Pancreas (tissue), 10 donors: ENCODE measurements at places on chromosomes 4 and X.

DNA sequence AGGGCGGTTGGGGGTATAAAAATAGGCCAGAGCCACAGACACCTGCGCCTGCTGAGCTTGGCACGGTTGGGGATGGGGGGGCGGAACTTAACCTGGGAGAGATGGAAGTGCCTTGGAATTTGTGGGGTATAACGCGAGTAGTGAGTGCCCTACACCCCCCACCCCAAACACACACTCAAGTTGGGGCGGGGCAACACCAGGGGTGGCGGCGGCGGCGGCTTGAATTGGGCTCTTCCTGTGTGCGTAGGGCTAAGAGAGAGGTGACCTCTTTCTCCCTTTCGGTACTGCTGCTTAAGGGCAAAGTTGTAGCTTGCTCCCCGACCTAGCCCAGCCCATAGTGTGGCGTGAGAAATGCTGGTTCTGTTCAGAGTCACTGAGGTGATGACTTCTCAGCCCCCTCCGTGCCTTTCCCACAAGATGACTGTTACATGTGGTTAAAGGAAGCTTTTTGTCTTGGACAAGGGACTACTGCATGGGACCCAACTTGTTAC, 839 bp downstream of the STK26 start:
- no peaks in the 10 kb centered on the region for H3K36me3 ChIP-seq
- H3K27ac ChIP-seq = peak overlapping the region; percentile 66
- no peaks in the 10 kb centered on the region for H3K27me3 ChIP-seq
- DNase-seq = no peak
- peak overlapping the region; percentile 27 for H3K4me3 ChIP-seq

DNA sequence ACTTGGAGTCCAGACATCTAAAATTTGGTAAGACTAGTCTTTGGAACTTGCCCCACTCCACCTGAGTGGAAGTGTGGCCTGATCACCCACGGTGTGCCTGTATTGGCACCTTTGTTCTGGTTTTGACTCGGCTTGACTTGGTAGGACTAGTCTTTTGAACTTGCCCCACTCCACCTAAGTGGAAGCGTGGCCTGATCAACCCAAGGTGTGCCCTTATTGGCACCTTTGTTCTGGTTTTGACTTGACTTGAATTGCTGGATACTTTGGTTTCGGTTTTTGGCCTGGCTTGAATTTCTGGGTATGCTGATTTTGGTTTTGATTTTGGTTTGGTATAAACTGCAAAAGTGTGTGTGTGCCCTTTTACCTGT, 44.7 kb upstream of the UGT2B7 start:
- no peaks in the 10 kb centered on the region for H3K27me3 ChIP-seq
- H3K27ac ChIP-seq = peak overlapping the region; percentile 26
- no peak overlapping the region for H3K4me3 ChIP-seq
- no peak for DNase-seq

GRCh38 chr4:47525154-47525819, 40.2 kb downstream of the ATP10D start:
- H3K27me3 ChIP-seq = no peaks in the 10 kb centered on the region
- H3K27ac ChIP-seq = no peak overlapping the region
- no peaks in the 10 kb centered on the region for H3K36me3 ChIP-seq
- no peaks in the 10 kb centered on the region for H3K4me1 ChIP-seq

DNA sequence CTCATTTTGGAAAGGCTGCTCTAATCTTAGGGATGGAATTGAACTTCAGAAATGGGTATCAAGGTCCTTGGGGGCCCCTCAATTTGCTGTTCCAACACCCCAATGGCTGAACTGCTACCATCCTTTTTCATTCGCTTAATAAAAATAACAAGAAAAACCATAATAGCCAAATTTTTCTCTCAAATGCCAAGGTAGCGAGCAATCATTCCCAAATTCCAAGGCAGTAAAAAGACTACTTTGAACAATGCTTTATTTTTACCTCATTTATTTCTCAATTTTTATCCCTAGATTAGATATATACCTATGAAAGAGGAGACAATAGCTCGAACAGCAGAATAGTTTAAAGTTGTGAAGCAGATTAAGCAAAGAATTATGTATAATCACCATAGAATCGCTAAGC, 323.4 kb upstream of the SLC7A11 start:
- H3K27me3 ChIP-seq = no peaks in the 10 kb centered on the region
- no peak for DNase-seq
- H3K36me3 ChIP-seq = no peaks in the 10 kb centered on the region
- H3K4me1 ChIP-seq = no peaks in the 10 kb centered on the region

DNA sequence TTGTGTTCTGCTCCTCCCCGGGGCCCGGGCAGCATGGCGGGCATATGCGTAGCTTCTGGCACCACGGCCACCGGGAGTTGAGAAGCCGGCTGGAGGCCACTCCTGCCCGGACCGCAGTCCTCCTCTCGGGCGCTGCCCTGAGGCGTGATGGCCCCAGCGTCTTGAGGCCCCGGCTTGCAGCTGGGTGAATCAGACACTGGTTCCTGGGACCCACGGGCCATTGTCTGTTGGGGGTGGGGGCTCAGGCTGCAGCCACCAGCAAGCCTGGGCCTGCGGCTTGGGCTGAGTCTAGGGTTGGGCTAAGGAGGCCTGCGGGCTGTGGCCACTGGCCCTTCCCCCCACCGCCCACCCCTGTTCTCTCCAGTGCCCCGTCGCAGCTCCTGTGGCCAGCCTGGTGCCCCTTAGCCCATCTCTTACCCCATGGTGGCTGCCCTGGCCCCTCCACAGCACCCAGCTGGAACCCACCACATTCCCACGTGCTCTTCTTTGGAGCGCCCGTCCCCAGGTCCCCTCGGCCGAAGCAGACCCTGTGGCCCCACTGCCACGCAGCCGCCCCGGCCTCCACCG, 6.7 kb upstream of the UVSSA start:
- no peaks in the 10 kb centered on the region for H3K4me1 ChIP-seq
- no peaks in the 10 kb centered on the region for H3K36me3 ChIP-seq
- H3K27me3 ChIP-seq = no peaks in the 10 kb centered on the region

DNA sequence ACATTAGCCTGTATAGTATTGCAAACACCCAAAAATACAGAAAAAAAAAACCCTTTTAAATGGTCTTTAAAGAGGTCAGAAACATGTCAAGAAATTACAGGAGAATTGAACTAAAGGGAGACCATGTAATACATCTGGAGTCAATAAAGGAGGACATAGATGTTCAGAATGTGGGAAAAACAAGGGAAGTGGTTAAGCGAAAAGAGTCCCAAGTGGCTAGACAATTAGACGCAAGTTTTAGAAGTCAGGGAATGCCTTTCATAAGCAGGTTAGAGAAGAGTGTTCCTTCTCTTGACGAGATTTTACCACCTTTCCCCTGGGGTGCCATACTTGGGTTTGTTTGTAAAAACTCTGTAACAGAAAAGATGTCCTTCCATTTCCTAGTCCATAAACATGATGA, 7.8 kb downstream of the LNX1 start:
- H3K36me3 ChIP-seq = no peaks in the 10 kb centered on the region
- no peak for DNase-seq
- no peak overlapping the region for H3K27ac ChIP-seq
- no peaks in the 10 kb centered on the region for H3K27me3 ChIP-seq

- no peaks in the 10 kb centered on the region for H3K27me3 ChIP-seq
- H3K27ac ChIP-seq = no peak overlapping the region
- H3K36me3 ChIP-seq = no peaks in the 10 kb centered on the region
These were observed 841.7 kb upstream of the POU3F4 start for GRCh38 chrX:82666355-82666754.

GRCh38 chr4:143654571-143654970, 45.9 kb downstream of the FREM3 start:
- H3K36me3 ChIP-seq = no peaks in the 10 kb centered on the region
- no peaks in the 10 kb centered on the region for H3K4me1 ChIP-seq
- H3K4me3 ChIP-seq = no peak overlapping the region
- no peak overlapping the region for H3K27ac ChIP-seq
- DNase-seq = no peak

- H3K4me1 ChIP-seq = no peaks in the 10 kb centered on the region
- H3K36me3 ChIP-seq = no peaks in the 10 kb centered on the region
- H3K27ac ChIP-seq = no peak overlapping the region
These were observed 2528.4 kb downstream of the ARAP2 start for GRCh38 chr4:33715841-33716395.

DNA sequence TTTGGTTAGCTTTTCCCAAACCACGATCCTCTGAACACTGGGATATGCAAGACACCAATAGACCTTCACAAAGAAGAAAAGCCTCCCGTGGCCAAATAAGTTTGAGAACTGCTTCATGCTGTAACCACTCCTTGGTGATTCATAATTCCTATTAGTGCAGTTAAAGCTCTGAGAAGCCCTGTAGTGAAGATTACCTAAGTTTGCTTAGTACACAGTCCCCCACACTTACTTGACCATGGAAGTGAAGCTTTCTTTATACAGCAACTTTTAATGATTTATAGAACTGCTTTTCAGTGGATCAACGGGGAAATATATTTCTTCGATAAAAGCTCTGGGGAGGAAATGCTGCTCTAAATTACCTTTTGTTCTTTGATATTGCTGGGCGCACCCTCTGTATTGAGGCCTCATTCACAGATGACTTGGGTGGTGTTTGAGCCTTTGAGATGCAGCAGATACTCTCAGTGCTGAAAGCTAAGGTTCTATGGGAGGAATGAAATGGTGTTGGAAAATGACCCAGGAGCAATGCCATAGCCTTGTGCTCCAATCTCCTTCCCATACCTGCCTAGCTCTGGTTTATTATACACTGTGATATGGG, 67.4 kb downstream of the CBLL2 start:
- H3K27me3 ChIP-seq = no peaks in the 10 kb centered on the region
- H3K4me3 ChIP-seq = no peak overlapping the region
- no peak for DNase-seq
- H3K36me3 ChIP-seq = no peaks in the 10 kb centered on the region
- H3K27ac ChIP-seq = no peak overlapping the region

GRCh38 chr4:63049278-63049677, 1360.0 kb downstream of the TECRL start:
- no peak overlapping the region for H3K4me3 ChIP-seq
- H3K27ac ChIP-seq = no peak overlapping the region
- no peak for DNase-seq
- no peaks in the 10 kb centered on the region for H3K4me1 ChIP-seq
- H3K36me3 ChIP-seq = no peaks in the 10 kb centered on the region
- no peaks in the 10 kb centered on the region for H3K27me3 ChIP-seq

GRCh38 chr4:28868841-28869240, 1851.3 kb upstream of the PCDH7 start:
- H3K4me1 ChIP-seq = no peaks in the 10 kb centered on the region
- H3K4me3 ChIP-seq = no peak overlapping the region
- no peak for DNase-seq
- no peaks in the 10 kb centered on the region for H3K36me3 ChIP-seq

GRCh38 chr4:95472534-95472933, 76.2 kb downstream of the UNC5C start:
- no peaks in the 10 kb centered on the region for H3K27me3 ChIP-seq
- no peaks in the 10 kb centered on the region for H3K4me1 ChIP-seq
- H3K4me3 ChIP-seq = no peak overlapping the region
- DNase-seq = no peak

DNA sequence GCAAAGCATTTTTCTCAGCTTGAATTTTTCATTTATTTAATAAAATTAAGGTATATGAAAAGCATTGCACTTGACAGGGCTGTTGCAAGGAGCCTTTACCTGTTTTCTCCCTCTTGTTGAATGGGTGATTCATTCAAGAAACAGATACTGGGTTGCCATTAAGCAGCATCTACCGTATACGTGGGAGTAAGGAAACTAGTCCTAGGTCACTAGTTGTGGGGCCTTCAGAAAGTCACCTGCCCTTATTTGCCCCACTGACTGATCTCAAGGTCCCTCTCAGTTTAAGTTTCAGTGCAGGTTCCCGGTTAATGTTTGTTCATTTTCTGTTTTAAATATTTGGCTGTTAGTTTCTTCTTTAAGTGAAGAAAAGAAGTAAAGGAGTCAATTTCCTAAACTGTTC, 34.0 kb downstream of the LHFPL1 start:
- no peaks in the 10 kb centered on the region for H3K4me1 ChIP-seq
- peaks cover 5% of the 10 kb centered on the region for H3K27me3 ChIP-seq
- no peak overlapping the region for H3K27ac ChIP-seq
- no peak for DNase-seq
- no peak overlapping the region for H3K4me3 ChIP-seq

DNA sequence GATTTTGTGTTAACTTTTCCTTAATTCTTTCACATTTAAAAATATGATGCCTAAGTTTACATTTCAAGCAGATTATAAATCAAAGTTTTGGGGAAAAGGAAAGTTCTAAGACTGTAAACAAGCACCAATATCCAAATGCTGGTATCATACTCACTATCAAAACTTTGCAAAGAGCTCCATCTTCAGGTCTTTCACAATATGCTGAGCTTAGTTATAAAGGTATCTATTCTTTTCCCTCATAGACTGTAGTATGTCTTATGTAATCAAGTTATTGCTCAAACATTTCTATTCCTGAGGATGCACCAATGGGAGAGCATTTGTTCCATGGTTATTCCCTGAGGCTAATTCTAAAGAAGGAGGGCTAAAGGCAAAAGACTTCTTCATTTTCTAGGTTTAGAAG, 207.9 kb upstream of the FAM241A start:
- peaks cover 8% of the 10 kb centered on the region for H3K27me3 ChIP-seq
- no peak overlapping the region for H3K4me3 ChIP-seq
- H3K27ac ChIP-seq = no peak overlapping the region
- DNase-seq = no peak

- H3K4me1 ChIP-seq = no peaks in the 10 kb centered on the region
- H3K27me3 ChIP-seq = no peaks in the 10 kb centered on the region
- H3K27ac ChIP-seq = no peak overlapping the region
These were observed 286.1 kb upstream of the TENM3 start for GRCh38 chr4:181957088-181957487.

DNA sequence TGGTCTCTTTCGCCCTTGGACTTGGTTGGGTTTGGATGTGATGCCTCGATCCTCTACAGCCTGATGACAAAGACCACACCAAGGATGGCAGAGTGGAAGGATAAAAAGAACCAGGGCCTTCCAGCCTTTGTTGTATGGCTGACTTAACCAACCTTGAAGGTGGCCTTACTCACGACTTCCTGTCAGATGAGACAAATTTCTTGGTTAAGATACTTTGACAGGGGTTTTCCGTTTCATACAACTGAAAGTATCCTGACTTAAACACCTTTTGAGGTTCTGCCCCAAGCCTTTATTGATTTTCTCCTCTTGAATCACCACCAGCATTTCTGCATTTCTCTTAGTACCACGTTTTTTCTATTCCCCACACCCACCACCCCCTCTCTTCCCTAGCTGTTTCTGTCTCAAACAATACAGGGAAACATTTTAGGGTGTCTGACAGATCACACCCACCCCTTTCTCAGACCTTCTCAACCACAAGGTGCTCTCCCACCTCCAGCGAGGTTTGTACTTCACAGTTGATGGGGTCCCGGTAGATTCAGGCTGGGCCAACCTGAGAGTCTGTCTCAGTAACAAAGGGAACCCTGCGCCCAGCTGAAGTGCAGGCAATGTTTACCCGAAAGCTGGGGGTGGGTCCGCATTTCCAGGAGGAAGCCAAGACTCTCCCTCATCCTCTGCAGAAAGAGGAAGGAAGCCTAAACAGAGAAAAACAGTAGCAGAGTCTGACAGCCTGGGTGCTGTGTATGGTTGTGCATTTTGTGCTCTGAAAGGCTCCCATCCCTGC, 5.0 kb upstream of the TSPAN5 start:
- no peak overlapping the region for H3K4me3 ChIP-seq
- H3K4me1 ChIP-seq = peaks cover 7% of the 10 kb centered on the region
- no peak overlapping the region for H3K27ac ChIP-seq
- no peak for DNase-seq

- H3K4me3 ChIP-seq = no peak overlapping the region
- no peak overlapping the region for H3K27ac ChIP-seq
- DNase-seq = no peak
- H3K27me3 ChIP-seq = no peaks in the 10 kb centered on the region
- no peaks in the 10 kb centered on the region for H3K4me1 ChIP-seq
- no peaks in the 10 kb centered on the region for H3K36me3 ChIP-seq
These were observed 15.2 kb downstream of the ADGRG2 start for GRCh38 chrX:19107035-19107434.

GRCh38 chrX:101785142-101785541, 125.5 kb upstream of the ARMCX2 start:
- H3K27me3 ChIP-seq = no peaks in the 10 kb centered on the region
- no peaks in the 10 kb centered on the region for H3K4me1 ChIP-seq
- no peak overlapping the region for H3K4me3 ChIP-seq
